ENCODE measurements at places on chromosomes 1 and 21.

DNA sequence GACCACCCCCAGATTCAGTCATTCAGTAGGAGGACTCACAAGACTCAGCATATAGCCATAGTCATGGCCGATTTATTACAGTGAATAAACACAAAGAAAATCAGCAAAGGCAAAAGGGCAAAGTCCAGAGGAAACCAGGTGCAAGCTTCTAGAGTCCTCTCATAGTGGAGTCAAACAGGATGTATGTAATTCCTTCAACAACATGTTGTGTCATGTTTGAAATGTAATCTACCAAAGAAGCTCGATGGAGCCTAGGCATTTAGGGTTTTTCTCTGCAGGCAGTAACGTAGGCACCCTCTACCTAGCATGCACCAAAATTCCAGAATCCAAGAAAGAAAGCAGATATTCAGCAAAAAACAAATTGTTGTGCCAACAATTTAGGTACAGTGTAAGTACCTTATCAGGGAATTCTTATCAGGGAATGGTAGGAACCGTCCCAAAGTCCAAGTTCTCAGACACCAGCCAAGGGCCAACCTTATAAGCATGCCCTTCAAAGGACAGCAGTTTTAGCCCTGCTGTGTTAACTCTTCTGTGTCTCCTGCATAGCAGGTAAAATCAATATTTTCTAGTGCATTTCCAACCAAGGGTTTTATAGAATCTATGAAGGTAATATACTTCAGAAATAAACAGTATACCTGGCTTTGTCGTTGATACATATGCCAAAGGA, 16.1 kb upstream of the SLAMF6 start:
- DNase-seq, result no peak

DNA sequence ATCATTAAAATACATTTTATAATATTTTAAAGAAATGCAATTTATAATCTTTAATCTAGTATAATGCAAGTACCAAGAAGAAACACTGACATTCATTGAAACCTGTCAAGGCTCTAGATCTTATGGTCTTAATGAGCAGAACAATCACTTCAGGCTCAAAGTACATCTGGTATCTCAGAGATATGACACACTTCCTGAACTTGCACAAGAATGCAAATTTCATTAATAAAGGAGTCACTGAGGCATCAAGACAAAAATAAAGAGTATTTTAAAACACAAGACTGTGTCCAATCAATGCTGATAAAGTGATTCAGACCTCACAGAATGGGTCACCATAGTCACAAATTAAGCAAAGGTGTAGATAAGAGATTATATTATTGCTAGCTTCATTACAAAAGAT, 178.1 kb downstream of the AK5 start:
- DNase-seq, result no peak

DNA sequence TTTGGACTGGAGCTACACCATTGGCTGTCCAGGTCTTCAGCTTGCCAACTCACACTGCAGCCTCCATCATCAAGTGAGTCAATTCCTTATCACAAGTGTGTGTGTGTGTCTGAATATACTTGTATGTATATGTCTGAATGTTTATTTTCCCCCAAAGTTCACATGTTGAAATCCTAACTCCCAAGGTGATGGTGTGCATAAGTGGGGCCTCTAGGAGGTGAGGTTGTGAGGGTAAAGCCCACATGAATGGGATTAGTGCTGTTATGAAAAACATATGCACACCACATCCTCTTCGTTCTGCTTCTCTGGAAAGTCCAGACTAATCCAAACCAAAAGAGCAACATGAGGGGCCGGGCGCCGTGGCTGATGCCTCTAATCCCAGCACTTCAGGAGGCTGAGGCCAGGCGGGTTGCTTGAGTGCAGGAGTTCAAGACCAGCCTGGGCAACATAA, 48.7 kb upstream of the LBR start:
- DNase-seq, result no peak

- DNase-seq, result no peak
Measured at GRCh38 chr21:33480481-33481103, 818 bp upstream of the TMEM50B start.

GRCh38 chr1:50620680-50621329, 197.6 kb upstream of the DMRTA2 start:
- DNase-seq, result no peak

- DNase-seq, result no peak
Measured at GRCh38 chr1:243713470-243714186, 136.4 kb downstream of the AKT3 start.

DNA sequence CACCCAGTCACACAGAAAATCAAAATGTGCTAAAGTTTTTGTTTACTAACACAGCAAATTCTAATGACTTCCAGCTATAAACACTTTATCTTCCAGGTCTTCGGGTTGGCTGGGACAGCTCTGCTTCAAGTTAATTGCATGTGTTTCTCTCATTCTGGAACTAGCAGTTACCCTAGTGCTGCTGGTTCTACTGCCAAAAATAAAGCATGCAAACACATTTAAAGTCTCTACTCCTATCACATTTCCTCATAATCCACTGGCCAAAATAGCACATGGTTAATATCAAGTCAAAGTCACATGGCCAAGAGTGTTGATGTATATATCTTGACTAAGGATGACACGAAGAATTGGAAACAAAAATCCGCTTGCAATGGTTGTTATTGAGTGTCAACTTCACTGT, 973.1 kb upstream of the ADGRL2 start:
- no peak for DNase-seq

- no peak for DNase-seq
Measured at GRCh38 chr1:206067486-206068227, 14.7 kb downstream of the RHEX start.

DNA sequence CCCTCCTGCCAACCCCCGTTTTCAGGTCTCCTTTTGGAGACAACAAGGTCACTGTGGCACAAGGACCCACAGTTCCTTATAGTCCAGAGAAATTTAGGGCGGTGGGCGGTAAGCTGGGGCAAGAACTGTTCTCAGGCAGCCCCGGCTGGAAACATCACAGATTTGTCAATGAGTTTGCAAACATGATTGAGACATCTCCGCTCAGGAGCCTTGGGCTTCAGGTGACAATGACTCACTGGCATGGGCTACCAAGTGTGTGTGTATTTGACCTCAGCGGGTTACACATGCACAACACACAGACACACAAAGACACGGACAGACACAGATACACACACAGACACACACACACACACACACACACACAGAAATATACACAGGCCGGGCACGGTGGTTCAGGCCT, 58.2 kb upstream of the ABCG1 start:
- no peak for DNase-seq

DNA sequence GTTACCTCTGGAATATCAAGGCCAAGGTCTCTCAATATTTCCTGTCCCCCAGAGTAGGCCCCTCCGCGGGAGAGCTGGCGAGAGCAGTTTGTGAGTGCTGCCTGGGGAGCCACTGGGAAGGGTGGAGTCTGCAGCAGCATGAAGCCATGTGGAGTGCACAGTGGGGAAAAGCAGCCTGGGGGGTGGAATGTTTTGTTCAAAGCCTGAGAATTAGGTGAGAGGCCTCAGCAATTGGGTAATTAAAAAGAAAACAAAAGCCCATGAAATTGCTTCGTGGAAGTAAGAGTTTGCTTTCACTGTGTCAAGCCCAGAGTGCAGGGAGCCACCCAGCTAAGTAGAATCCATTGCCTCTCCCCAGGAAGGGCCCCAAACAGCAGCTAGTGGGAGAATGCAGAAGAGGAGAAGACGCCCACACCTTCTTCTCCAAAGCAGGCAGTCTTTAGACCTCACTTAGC, 30.2 kb upstream of the DISC1 start:
- DNase-seq, result no peak

GRCh38 chr1:40256401-40257084, 1.5 kb upstream of the ZMPSTE24 start:
- DNase-seq, result no peak

- DNase-seq, result no peak
Measured at GRCh38 chr21:16473988-16474387, 744.2 kb downstream of the USP25 start.

- no peak for DNase-seq
Measured at GRCh38 chr1:119141020-119141424, 569 bp upstream of the WARS2 start.

DNA sequence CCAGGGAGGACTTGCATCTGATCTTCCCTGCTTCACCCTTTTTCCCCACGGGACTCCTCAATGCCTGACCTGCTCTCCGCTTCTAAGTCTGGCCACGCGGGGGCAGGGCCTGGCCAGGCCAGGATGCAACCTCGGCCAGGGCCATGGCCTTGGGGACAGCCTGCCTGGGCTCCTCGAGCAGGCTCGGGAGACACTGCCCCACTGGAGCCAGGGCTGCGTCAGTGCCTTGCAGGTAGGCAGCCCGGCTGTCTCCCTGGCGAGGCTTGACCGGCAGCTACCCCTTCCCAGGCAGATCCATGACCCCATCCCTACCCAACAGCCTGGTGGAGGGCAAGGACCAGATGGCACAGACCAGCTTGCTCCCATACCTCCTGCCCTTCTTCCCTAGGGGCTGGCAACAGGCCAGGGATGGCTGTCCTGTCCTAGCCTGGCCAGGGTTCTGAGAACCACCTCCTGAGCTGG, 2.7 kb upstream of the PRDM16 start:
- no peak for DNase-seq

GRCh38 chr1:240091614-240092300, at the start of gene FMN2:
Gene FMN2 (plus strand): TSS chr1:240091883. CDS start chr1:240092110, 227 bp downstream.
- DNase-seq, result no peak

DNA sequence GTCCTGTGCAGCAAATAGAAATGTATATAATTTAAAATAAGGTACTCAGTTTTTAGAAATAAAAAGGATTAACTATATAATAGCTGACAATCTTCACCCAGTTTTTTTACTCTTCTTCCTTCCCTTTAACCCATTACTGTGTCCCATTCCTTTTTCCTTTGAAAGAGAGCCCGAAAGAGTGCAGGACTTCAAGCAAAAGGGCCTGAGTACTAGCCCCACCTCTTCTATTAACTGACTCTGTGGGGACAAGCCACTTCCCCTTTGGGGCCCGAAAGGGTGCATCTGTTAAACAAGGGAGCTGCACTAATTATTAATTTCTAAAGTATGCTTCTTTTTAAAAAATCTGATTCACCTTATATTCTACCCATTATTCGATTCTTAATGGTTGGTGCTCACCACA, 3.3 kb downstream of the USP24 start:
- no peak for DNase-seq

DNA sequence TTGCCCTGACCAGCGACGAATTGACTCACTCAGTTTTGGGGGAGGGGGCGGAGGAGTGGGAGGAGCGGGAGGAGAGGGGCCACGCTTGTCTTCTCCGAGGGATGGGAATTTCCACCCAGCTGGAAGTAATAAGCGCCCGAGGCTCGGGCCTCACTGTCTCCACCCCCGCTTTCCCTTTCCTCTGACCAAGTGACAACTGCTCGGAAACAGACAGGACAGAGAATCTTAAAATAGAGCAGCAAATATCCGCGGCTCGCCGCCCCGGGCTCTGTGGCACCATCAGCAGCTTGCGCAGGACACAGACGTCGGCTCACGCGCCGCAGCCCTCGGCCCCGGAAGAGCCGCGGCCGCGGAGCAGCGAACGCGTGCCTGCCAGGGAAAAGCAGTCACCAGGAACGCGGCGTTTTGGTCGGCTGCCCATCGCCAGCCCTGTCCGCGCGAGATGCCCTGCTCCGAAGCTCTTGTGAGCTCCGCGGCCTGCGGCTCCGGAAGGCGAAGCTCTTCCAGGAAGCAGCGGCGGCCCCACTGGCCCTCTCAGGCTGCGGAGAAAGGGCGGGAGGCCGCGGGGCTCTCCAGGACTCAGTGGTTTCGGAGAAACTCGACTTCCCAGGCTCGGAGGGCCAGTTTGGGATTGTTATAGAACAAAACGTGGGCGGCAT, 10.7 kb upstream of the RGS16 start:
- no peak for DNase-seq

DNA sequence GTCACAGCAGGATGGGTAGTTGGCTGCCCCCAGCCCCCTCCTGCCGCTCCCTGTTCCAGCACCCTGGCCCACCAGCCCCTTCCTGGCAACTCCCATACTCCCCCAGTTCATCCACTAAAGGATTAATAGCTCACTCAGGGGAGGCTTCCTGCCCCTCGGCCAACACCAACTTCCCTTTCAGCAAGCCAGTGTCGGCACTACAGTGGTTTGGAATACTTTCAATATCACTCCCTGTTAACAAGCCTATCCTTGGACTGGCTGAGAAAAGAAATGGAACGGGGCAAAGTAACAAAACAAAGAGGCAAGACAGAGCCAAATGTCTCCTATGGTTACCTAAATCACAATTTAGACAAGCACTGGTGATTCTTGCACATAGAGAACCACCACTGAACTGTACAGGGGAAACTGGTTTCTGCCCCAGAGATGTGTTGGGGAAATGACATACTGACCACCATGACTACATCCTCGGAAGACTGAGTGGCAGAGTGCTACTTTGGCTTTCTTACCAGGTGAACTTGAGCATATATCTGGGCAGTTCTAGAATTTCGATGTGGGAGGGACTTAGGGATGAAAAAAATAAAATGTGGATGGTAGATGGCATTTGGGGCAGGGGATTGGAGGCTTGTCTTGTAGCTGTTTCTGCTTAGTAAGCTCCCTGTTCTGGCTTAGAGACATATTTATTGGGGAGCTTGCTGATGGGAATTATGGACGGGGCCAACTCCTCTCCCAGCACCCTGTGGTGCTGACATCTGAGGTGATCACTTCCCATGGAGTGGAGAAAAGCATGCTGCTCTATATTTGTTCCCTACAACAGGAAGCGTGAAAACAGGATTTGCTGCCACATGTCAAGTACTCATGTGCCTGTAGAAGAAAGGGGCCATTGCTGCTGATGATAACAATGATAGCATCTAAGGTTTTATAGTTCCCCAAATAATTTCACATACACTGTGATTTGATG, 7.1 kb upstream of the CAPN2 start:
- DNase-seq, result no peak

DNA sequence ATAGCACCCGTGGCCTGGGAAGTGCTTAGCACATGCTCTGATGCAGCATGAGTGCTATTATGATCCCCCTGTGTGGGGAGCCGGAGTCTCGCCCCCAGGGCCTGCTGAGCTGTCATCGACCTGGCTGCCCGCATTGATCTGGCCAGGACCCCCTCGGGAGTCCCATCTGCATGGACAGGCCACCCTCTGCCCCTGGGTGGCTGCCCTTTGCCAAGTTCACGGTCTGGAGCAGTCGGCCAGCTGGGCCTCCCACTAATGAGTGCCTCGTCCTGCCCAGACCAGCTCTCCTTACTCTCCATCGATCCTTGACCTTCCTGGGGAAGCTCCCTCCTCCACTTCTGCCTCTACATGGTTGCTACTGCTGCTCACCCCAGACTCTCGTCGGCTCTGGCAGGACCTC, 121.8 kb upstream of the RUNX3 start:
- DNase-seq, result no peak

DNA sequence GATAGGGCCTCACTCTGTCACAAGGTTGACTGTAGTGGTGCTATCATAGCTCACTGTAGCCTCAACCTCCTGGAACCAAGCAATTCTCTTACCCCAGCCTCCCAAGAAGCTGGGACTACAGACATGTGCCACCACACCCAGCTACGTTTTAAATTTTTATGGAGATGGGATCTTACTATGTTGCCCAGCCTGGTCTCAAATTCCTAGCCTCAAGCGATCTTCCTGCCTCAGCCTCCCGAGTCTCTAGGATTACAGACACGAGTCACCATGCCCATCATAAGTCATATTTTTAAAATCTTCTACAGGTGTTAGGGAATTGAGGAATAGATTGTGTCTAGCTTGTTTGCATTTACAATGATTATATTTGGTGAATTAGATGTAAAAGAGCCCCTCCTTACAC, 127.0 kb downstream of the CCDC185 start:
- DNase-seq, result no peak

- DNase-seq, result no peak
Measured at GRCh38 chr21:38804030-38804788, 1.5 kb upstream of the ETS2 start.

All from activated CD4-positive, alpha-beta T cell treated with anti-CD3 and anti-CD28 coated beads, Interleukin-2, amount 50 U/mL, for 24 hours (primary cell).